ENCODE measurements at places on chromosomes 3 and 15.

DNA sequence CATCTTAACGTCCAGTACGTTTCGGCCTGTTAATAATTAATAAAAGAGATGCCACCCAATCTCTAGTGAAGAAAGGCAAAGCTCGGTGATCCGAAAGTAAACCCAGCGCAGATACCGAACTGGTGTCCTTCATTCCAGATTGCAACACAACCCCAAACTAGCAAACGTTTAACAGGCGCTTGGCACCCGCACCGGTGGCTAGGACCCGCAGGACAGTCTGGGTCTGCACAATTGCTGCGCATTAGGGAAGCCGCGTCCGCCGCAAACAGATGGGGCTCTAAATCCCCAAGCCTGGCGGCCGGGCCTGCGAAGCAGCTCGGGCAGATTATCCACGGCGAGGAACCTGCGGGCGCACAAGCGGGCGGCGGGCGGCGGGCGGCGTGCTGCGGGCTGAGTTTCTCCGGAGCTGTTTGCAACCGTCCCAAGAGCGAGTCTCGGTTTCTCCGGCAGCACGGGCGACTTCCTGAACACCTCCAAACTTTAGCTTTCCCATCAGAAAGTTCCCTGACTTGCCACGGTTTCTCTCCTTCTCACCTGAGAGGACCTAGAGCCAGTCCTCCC, 112.1 kb upstream of the ICE2 start:
- DNase-seq, result no peak

DNA sequence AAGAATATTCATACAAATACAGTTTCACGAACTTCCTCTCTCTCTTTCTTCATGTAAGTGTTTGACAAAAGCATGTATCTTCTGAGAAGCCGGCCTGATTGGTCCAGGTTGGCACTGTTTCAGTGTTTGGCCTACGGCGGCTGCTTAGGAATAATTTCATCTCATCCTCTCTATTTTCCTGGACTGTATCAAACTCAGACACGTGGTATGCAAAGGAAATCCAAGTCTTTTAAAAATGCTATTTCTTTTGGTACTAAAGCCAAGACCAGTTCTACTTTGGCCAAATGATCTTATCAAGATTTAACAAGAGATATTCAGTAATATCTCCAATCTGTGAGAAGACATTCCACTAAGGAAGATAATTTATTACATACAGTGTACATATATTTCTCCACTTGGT, 152.8 kb downstream of the TIGIT start:
- no peak for DNase-seq

DNA sequence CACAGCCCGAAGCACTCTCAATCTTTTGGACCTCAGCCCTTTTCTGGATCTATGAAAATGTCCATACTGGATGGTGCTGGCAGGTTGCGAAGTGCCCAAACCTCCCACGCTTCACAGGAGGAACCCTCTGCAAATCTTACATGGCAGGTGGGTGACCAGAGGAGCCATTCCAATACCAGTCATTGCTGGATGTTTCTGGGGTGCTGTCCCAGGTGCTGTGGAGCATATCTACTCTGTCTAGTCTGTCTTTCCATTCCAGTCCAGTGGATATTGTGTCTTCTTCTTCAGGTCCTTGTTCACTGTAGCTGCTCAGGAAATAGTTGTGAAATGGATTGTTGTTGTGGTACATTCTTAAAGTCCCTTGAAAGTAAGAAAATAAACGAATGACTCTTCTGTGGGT, 10.7 kb upstream of the ADIPOQ start:
- DNase-seq, result no peak

GRCh38 chr3:36372534-36372935, 7.8 kb upstream of the STAC start:
- no peak for DNase-seq

GRCh38 chr3:37905987-37906674, 44.5 kb downstream of the CTDSPL start:
- DNase-seq, result no peak

DNA sequence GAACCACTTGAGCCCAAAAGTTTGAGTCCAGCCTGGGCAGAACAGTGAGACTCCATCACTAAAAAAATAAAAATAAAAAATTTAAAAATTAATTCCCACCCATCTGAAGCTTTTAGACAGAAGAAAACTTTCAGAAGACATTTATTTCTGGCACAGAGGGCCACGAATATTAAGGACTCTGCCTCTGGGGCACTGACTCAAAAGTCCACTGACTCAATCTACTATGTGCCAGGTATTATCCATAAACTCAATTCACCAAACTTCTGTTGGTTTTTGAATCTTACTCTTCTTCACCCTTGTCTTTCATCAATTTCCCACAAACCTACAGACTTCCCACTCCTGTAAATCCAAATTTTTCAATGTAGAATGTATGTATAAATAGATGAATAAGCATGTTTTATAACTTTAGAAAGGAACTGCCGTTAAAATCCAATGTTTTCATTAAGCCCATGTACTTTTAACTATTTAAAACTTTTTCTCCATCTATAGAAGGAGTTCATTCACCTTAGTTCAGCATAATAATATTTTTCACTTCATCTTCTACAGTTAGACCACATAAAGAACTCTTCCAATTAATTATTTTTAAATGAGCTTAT, 19.9 kb downstream of the ATP13A3 start:
- no peak for DNase-seq

DNA sequence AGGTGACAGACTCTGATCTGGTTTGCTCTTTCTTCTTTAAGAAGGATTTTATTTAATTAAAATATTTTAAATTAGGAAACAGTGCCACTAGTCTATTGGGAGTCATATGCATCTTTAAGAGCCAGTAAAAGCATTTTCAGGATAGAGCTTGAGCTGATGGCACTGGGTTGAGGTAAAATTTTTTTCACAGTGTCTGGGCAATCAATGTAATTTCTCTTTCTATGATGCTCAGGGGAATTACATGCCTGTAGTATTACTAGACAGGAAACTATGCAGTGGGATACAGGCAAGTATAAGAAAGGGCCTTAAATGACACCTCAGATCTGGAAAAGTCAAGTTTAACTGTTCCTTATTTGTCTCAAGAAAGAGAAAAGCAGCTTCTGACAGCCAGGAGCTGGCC, 76.4 kb downstream of the GAP43 start:
- no peak for DNase-seq

DNA sequence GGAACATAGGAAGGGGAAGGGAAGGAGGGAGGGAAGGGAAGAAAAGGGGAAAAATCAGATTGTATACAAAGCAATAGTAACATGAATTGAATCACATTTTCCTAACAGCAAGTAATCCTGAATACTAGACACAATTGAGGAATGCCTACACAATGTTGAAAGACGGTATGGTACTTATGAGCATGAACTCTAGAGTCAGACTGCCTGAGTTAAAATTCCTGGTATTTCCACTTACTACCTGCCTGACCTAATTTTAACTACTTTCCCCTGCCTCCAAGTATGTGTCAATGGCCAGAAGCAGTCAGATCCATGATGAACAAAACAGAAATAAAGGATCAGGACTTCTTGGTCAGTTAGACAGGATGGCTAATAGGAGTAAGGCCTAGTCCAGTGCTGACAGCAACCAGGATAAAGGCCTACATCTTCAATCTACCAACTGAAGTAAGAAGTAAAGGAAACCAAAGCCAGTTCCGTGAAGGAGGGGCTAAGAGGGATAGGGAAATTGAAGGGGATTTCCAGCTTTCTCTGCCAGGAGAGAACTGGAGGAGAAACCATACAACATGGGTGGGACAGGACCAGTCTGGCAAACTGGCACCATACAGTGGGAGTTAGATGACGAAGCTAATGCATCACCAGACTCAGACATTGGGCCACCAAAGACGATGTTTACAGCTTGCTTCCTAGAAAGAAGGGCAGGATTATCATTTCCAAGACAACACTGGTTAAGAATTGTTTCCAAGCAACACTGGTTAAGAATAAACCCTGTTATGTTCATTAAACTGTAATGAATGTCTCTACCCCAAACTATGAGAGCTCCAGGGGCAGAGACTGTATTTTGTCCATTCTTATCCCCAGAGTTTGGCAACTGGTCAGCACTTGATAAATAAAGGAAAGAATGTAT, 151.6 kb upstream of the UBE2E2 start:
- no peak for DNase-seq

DNA sequence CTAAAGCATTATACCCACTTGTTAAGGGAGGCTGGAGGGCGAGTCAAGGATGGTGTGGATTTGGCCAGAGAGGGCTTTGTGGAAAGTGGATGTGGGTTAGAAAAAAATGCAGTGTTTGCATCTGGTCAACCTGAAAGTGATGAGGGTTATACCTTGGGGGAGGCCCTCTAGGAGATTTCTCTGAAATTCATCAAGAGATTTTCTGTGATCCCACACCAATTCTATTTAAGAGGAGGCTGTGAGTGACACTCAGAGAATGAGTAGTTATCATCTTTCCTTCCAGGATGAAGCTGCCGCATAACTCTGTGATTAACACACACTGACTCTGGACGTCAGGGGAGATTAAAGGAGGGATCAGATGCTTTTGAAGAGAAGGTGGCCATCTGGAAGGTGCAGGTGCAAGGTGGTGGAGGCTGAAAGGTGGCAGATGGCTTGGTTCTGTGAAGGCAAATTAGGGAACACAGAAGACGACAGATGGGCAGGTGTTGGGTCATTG, 54.8 kb downstream of the ANAPC13 start:
- no peak for DNase-seq

DNA sequence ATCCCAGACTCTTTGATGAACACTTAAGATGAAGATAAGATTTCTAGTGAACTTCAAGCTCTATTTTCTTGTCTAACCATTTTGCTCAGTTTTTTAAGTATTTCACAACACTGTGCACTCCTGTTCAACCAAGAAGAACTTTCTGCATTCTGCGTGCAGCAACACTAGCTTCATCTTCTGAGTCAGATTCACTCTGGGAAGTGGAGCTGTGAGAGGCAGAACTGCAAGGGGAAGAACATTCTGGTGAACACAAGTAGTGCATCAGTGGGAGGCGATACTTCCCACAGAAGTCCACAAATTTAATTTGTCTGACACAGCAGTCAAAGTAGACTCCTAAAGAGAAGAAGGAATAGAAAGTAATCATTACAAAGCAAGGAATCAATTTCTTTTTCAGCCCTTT, 18.1 kb downstream of the LRRC58 start:
- no peak for DNase-seq

GRCh38 chr3:20622304-20622703, 436.3 kb upstream of the SGO1 start:
- DNase-seq, result no peak

GRCh38 chr3:18144571-18144970, 280.6 kb downstream of the SATB1 start:
- DNase-seq, result no peak

GRCh38 chr15:101357333-101357732, 62.3 kb upstream of the SNRPA1 start:
- DNase-seq, result no peak

GRCh38 chr3:154364849-154365248, 40.6 kb upstream of the DHX36 start:
- DNase-seq, result no peak

DNA sequence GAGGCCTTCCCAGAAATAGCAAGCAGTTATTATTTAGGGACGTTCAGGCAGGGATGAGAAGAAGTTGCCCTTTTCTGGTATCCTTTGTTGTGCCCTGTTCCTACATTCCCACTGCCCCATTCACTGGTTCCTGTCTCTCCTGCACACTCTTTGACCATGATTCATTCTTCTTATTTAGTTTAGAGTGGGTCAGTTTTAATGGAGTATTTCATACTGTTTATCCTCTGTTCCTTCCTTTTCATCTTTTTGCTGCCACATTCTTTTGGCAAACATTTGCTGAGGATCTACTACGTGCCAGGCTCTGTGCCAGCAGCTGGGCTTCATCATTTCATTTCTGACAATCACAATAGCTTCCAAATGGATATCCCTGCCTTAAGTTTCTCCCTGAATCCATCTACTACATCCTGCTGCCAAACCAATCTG, 11.8 kb upstream of the EID1 start:
- no peak for DNase-seq

DNA sequence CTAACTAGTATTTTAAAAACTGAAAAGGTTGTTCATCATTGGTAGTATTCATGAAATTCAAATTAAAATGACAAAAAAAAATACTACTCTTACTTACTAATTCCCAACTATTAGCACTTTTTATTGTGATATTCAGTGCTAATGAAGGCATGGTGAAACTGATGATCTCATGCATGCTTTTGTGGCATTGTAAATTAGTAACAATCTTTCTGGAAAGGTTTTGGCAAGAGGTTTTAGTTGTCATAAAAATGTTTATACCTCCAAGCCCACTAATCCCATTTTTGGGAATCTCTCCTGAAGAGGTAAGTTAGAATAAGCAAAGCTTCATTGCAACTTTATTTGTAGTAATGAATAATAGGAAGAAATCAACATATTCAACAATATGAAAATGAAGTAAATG, 53.0 kb downstream of the LYSMD4 start:
- DNase-seq, result no peak

- no peak for DNase-seq
These were observed 115.8 kb downstream of the RPLP1 start for GRCh38 chr15:69568173-69569009.

- no peak for DNase-seq
These were observed 230.7 kb upstream of the MME start for GRCh38 chr3:154849408-154849807.

DNA sequence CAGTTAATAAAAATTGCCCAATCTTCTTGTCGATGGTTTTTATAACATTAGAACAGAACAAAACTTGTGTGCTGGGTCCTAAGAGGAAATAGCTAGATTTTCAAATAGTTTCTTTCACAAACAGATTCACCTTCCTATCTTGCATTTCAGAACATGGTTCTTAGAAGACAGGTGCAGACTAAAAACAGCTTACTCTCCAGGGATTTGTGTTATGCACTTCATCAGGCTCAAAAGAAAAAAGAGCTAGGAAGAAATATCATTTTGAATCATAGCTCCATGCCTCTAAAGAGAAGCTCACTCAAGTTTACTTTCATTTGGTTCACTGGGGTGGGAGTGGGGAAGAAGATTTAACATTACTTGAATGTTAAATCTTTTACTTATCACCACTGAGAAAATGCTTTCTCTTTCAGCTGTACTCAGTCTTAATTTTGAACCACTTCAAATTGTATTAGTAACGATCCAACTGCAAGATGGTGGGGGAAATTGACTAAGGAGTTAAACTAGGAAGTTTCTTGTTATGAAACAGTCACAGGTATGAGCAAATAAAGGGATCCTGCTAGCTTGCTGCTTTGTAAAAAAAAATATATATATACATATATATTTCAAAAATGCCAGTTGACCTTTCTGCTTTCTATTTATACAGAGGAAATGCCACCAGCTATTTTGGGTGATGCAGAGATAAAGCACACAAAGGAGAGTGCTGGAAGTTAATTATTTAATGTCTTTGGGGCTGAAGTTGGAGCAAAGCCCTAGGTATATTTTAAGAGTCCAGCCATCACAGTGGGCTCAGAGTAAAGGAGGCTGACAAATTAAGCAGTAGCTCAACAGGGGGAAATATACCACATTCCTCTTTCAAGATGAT, 28.3 kb upstream of the NUDT16 start:
- no peak for DNase-seq

DNA sequence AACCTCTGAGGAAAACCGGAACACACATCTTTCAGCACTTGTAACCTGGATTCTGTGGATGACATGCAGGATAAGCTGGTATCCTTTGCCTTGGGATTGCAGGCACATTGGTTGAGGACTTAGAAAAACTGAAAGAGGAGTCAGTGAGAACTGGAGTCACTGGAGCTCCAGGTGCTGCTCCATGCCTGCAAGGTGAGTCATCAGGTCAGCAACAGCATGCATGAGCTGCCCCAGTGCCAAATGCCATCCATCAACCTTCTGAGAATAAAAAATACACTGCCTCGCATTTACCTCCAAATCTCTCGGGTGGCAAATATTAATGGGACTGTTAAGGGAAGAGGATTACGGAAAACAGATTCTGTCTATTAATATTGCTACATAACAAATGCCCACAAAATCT, 729.1 kb downstream of the NTRK3 start:
- DNase-seq, result no peak

- DNase-seq, result no peak
These were observed 39.1 kb downstream of the SLC9A9 start for GRCh38 chr3:143809121-143809621.
